NAMALWA (cell line): ENCODE measurements at places on chromosomes 2 and 18.

GRCh38 chr2:37688771-37689468 lies 17.5 kb upstream of the CDC42EP3 start:
- no peak for DNase-seq

GRCh38 chr2:218128781-218129457 lies 3.1 kb downstream of the CXCR2 start:
- DNase-seq: no peak

DNA sequence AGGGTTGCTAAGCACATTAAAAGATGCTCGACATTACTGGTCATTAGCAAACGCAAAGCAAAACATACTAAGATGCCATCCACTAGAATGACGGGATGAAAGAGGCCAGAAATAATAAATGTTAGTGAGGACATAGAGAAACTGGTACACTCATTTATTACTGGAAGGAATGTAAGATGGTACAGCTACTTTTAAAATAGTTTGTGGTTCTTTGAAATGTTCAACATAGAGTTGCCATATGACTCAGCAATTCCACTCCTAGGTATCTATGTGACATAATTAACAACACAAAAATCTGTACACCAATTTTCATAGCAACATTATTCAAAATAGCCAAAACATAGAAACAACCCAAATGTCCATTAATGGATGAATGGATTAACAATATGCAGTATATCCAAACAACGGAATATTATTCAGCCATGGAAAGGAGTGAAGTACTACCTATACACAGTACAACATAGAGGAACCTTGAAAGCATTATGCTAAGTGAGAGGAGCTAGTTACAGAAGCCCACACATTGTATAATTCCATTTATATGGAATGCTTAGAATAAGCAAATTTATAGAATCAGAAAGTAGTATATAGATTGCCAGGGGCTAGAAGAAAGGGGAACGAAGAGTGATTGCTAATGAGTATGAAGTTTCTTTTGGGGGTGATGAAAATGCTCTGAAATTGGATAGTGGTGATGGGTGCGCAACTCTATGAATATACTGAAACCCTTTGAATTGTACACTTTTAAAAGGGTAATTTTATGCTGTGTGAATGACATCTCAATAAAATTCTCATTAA lies 61.9 kb upstream of the IL1R1 start:
- DNase-seq: no peak

DNA sequence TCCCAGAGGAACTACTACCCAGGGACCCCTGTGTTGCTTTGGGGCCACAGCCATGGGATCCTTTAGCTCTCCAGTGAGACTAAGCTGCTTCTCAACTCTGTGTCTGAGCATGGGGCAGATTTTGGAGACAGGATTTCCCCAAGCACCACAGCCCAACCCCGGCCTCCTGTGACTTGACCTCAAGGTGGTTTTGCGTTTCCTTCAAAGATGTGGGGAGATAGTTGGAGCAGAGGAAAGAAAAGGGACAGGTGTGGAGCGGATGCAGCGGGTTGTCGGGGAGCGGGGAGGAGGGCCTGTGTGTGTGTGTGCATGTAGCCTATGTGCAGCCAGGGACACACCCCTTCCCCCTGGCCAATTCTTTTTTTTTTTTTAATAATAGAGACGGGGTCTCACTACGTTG lies 10.2 kb downstream of the ARID5A start:
- no peak for DNase-seq

GRCh38 chr18:7452331-7452730 lies 114.8 kb upstream of the PTPRM start:
- peak; percentile 51 for DNase-seq

DNA sequence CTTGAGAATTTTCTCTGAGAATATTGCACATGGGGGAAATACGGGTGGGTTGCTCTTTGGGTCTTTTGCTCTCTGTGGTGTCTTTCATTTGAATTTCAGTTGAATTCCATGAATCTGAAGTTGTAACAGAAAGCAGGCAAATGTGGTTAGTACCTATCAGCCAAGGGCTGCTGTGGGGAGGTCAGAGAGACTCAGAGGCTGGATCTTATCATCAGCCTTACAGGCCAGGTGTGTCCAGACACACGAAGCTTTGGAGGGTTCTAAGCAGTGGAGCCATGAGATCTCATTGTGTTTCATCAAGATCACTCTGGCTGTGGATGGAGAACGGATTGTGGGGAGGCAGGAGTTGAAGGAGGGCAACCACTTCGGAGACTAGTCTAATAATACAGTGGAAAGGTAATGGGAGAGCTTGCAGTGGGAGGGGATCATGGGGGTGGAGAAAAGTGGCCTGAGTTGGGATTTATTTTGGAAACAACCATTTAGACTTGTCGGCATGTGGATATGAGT lies 68.1 kb downstream of the GNAL start:
- DNase-seq: no peak

DNA sequence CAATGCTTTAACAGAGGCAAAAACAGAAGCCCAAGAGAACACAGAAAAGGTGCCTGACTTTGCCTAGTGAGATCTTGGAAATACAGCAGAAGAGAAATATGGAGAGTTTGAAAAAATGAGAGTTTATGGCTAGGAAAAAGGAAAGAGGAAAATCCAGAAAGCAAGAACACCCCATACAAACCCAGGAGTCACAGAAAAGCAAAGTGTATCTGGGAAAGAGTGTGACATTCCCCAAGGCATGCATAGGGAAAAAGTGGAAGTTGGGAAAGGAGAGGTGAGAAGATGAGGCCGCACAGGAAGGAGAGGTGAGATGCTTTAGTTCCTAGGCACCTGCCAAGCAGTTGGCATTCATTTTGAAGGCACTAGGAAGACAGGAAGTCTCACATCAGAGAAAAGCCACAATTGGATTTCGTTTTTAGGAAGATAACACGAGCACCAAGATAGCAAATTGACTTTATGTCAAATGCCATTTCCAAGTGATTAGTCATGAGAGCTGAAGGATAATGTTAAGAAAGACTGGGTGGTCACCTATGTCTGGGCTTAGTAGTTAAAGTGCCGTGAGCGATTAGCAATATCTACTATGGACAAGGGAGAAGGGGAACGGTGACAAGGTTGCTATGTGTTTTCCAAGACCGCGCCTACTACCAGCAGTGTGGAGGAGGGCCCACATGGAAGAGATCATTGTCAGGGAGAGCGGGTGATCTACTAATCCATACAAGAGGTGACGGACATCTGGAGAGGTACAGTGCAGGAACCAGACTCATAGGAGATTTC lies 224.1 kb upstream of the PARD3B start:
- no peak for DNase-seq

GRCh38 chr2:8860239-8860638 lies 22.8 kb upstream of the KIDINS220 start:
- DNase-seq: no peak

GRCh38 chr2:56681659-56682396 lies 498.0 kb downstream of the CCDC85A start:
- no peak for DNase-seq

- no peak for DNase-seq
Measured at GRCh38 chr2:179226203-179226960, 38.2 kb downstream of the SESTD1 start.

DNA sequence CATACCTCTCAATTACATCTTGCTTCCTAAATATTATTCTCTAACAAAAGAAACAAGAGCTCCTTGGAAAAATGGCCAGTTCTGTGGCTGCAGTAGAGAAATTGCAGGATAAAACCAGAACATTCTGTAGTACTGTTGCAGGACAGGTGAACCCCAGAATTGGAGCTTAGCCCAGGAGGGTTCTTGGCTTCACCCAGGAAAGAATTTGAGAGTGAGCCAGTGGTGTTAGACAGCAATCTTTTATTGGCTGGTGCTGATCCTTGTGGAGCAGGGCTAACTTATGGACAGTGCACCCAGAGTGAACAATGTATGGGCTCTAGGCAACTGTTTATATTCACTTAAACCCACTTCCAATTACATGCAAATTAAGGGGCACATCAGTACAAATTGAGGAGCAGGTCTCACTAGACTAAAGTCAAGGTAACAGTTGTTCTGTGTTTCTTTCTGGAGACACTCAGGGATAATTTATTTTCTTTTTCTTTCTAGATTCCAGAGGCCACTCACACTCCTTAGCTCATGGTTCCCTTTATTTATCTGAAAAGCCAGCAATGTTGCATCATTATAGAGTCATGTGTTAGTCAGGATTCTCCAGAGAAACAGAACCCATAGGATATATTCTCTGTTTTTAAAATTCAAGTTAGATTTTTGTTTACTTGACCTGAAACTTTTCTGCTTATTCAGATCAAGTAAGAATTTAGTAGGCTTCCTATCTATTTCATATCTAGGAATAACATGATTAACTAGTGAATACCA lies 348.1 kb downstream of the CCDC85A start:
- no peak for DNase-seq

DNA sequence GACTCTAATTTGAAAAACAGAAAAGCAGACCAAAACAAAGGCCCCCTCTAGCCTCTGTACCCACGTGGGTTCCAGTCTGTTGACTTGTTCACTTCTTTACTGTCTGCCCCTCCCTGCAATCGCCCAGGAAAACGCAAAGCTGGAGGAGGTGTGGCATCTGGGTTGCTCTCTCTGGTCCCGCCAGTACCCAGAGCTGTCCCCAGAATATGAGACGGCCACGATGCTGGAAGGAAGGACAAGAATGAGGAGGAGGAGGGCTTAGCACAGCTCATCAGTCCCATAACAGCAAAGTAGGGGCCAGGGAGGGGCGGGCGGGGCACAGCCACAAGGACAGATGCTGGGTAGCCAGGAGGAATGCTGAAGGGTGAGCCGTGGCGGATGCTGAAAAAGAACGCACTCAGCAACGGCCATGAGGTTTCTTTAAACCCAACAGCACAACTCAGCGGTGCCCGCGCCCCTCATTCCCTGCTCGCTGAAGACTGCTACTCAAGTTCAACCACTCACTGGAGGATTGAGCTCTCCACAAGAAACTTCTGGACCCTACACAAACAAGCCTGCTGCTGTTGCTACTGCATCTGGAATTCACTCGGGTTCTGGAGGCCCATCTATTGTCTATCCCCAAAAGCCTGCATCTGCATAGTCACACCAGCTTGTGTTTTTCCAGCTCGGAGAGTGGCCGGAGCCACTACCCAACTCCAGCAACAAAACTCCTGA lies 187.7 kb downstream of the HDAC4 start:
- DNase-seq: no peak

DNA sequence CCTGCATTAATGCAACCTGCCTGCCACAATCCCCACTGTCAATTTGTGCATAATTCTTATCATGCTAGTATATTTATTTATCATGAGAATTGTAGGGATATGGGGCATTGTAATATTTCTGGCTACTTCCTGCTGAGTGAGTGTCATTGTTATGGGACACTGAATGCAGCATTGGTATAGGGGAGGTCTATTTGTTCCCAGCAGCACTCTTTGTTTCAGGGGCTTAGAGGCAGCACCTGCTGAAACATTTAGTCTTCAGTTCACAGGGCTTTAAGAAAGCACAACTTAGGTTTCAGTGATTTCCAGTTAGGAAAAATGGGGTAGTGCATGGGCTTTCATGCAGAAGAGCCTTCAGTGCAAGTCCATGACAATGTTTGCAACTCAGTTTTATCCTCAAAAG lies 23.6 kb downstream of the SULT1C3 start:
- DNase-seq: no peak

DNA sequence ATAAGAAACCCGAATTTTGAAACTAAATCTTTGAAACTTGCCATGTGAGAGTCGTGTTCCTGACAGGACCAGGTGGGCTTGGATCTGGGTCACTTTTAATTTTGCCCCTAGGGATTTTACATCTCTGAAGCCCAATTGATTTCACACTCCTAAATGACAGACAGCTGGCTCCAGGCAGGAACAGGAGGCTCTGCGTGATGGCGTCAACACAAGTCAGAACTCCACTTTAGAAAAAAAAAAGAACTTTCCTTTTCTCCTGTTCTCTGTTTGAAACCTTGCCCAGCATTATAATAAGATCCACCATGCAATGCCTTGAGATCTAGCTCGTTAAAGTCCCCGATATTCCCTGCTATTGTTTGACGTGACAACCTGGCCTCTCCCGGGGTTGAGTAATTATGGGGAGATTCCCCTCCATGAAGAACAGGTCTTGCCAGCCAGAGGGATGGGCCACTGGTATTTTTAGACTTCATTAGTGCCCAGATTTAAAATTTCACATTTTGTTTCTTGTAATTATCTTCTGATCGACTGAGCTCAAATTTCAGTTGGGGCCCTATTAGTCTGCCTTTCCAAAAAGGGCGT lies 260.3 kb downstream of the KLHL29 start:
- no peak for DNase-seq

GRCh38 chr2:217731805-217732204 lies 271.0 kb downstream of the TNS1 start:
- DNase-seq: no peak

DNA sequence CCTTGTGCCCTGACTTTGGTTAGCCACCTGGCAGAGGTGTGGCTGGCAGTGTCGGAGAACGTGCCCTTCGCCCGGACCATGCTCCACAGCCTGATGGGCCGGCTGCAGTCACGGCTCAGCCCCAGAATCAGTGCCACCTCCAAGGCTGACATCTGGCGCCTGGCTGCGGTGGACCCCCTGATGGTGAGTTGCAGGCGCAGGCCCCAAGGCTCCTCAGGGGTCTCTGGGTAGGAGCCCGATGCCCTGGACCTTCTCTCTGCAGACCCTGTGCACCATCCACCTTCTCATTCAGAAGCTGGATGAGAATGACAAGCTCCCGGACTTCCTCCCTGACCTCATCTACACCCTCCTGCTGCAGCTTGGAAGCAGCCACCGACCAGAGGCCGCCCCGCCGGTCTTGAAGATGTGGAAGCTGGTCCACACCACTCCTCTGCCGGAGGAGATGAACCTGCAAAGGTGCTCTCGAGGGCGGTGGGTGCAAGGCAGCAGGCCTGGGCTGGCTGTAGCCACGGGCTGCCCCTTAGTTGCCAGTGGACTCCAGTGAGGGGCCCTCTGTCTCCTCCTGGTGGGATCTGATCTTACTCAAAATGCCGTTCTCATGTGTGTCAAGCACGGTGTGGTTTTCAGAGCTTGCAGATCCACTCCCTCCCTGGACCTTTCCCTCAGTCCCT lies 32.1 kb downstream of the HJURP start:
- no peak for DNase-seq

DNA sequence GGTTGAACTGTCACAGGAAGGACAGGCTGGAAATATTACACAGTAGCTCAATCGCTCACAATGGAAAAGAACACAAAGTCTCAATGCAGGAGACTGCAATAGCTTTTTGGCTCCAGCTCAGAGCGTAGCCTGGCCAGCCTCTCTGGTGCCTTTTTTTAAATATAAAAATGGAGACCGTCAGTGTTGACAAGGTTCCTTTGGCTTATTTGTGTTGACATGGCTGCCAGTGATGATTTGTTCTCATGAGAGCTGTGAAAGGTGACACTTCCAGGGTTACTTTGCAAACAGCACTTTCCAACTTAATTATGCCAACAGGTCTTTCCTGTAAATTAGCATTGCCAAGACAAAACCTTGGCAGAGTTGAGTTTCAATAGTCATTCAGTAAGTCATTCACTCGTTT lies 70.8 kb downstream of the KCNE4 start:
- no peak for DNase-seq

- DNase-seq: peak; percentile 69
Measured at GRCh38 chr18:741931-742512, 29.6 kb upstream of the ENOSF1 start.

- no peak for DNase-seq
Measured at GRCh38 chr2:27214941-27215340, 2.2 kb upstream of the CAD start.
